Bronchus fibroblast of lung (primary cell): ENCODE measurements at places on chromosomes 12 and 14. TPM values are rescaled to one million over a fixed set of nuclear protein-coding genes. Genes with fewer than 3 reads are reported as not detected.

INSM2 gene
- total RNA-seq: not detected in 2 replicates

KRT4 gene
- not detected in 2 replicates for total RNA-seq

SERPINA4 gene
- not detected in 2 replicates for total RNA-seq

OR4K15 gene
- not detected in 2 replicates for total RNA-seq

SMOC1 gene
- total RNA-seq: 1.9 and 2.2 TPM in 2 replicates

E2F7 gene
- total RNA-seq: 8.9 and 12.1 TPM in 2 replicates

SLC7A8 gene
- total RNA-seq: 0.34 and 0.45 TPM in 2 replicates
